ENCODE measurements at places on chromosomes 5 and 9. TPM values are rescaled to one million over a fixed set of nuclear protein-coding genes. Genes with fewer than 3 reads are reported as not detected.
A peak's percentile ranks its signal among the peaks of the same experiment; 100 is the strongest.

- DNase-seq: no peak
These were observed 85.5 kb downstream of the CAMSAP1 start for GRCh38 chr9:135821733-135822373.

DNA sequence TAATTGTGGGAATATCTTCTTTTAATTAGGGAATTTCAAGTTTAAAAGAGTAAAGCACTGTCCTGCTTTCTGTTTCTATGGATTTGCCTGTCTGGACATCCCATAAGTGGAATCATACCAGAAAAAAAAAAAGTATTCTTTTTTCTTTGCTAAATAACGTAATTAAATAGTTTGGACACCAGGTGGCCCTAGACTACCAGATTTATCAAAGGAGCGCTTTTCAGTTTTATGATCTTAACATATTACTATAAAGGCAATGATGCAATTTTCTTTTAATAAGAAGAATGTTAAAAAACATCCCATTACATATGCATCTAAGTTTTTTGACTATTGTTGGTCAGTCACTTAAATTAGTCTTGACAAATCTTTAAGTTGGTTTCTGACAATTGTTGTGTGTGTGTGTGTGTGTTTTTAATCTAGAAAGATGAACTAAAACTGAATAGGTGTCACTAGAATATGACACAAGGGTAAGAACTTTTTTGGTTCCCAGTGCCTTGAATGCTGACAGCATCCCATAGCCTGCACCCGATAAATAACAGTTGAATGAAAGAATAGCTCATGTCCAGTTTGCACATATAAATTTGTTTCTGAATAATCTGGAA is 49.5 kb downstream of the C5orf22 start:
- DNase-seq: peak; percentile 26

- DNase-seq: peak; percentile 73
These were observed 77.8 kb upstream of the TARS1 start for GRCh38 chr5:33362915-33363314.

- peak; percentile 22 for DNase-seq
These were observed 386.1 kb upstream of the KIF2A start for GRCh38 chr5:61919920-61920319.

DNA sequence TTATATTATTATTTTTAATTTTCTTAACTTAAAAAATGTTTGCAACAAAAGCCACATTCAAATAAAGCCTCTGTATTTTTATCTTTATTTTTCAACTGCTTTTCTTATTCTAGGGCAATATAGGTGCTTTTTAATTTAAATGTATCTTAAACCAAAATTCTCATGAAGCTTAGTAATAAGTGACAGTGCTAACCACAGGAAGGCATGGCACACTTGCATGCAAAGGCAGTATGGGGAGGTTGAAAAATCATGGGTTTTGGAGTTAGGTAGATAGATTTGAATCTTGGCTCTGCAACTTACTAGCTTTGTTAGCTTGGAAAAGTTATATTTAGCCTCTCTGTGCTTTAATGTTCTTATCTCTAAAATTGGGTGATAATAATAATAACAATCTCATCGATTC is 458.0 kb downstream of the DMAC1 start:
- DNase-seq: no peak

GRCh38 chr5:28499766-28500290 is 1461.4 kb upstream of the CDH9 start:
- peak; percentile 49 for DNase-seq

Gene TNFSF15
- 10.3 TPM for total RNA-seq

Data from astrocyte (in vitro differentiated cells and primary cell).